ENCODE measurements at places on chromosomes 7 and 10.

DNA sequence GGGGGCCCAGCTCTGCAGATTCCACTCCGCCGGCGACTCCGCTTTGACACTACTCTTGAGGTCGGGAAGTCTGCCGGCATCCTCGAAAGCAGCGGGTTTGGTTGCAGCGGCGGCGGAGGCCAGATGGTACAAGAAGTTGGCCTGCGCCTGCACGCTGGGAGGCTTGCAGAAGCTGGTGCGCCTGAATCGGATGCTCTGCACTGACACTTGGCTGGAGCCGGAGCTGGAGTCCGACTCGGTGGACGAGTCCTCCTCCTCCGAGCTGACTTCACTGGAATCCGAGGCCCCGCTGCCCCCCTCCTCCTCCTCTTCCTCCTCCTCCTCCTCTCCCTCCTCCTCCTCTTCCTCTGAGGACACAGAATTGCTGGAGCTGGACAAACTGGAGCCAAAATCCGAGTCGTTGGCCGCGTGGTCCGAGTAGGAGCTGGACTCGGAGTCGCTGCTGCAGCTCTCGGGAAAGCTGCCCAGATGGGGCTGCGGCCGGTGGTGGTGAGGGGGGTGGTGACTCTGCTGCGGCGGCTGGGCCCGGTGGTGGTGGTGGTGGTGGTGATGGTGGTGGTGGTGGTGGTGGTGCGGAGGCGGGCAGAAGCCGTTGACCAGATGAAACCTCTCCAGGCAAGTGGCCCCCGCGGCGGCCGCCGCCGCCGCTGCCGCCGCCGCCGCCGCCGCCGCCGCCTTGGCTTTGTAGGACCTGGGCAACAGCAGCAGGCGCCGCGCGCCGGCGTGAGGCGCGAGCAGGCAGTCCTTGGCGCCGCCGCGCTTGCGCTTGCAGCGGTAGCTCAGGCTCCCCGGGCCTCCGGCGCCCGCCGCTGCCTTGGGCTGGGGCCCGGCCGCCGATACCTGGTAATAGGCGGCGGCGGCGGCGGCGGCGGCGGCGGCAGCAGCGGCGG, 9.0 kb downstream of the SKIDA1 start:
- DNase-seq: peak; percentile 52

DNA sequence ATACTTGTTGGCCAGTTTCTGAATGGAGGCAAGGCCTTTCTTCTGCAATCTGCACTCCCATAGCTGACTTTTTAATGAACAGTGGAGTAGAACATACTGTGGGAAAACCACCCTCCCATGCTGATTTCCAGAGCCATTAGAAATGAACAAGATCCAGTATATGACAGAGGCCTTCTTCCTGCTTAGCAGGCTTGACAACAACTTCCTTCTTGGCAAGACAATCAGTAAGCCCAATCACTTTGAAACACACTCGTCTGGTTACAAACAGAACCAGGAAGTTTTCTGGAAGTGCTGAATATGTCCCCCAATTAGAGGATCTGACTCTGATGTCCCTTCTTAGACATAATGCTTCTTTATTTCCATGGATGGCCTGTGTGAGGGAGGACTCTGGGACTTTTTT, 103.4 kb downstream of the SAMD9 start:
- no peak for DNase-seq

GRCh38 chr7:101300465-101301376, 20.9 kb downstream of the IFT22 start:
- no peak for DNase-seq

GRCh38 chr10:23194966-23195845, 3.1 kb downstream of the PTF1A start:
- no peak for DNase-seq

GRCh38 chr7:71191771-71192170, 59.8 kb downstream of the GALNT17 start:
- peak; percentile 87 for DNase-seq

DNA sequence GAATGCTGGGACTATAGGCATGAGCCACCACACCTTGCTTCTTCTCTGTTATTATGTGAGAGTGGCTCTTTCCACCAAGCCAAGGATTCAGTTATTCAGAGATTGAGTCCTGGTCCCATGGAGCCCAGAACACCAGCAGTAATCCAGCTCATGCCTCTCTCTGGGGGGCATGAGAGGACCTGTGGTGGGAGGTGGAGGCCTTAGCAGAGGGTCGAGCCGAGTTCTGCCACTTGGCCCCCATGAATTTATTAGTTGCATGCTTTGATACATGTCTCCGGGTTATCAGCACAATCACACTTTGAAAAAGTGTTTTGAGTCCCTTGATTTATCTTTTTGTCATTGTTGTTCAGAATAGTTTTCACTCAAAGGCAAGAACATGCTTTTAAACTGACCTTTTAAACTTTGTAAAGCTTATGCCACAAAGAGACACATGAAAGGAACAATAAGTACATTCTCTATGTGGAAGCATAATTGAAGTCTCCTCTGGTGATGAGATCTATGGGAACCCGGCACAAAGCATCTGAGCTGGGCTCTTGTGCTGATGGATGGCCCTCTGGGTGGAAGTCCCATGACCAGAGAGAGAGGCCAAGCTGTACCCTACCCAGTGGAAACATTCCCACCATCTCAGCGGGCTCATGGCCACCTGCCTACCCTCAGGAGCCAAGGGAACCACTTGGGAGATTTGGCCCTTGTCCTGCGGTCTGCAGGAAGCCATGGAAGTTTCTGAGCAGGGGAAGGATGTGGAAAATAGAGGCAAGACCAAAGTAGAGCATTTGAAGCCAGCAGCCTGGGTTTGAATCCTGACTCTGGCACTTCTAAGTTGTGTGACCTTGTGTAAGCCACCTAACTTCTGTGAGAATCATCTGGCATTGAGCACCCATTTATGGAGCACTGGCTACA, 53.9 kb downstream of the MINDY4 start:
- no peak for DNase-seq

GRCh38 chr7:2048531-2048930, 184.2 kb downstream of the MAD1L1 start:
- no peak for DNase-seq

GRCh38 chr7:21550821-21551531, 8.1 kb downstream of the DNAH11 start:
- no peak for DNase-seq

Measured in DMS 273 treated with DMSO at 0.1 percent for 48 hours (cell line).